ENCODE measurements at places on chromosomes 6 and 20.
A peak's percentile ranks its signal among the peaks of the same experiment; 100 is the strongest.

GRCh38 chr6:168905451-168906090, 348.1 kb downstream of the THBS2 start:
- DNase-seq = peak; percentile 6

DNA sequence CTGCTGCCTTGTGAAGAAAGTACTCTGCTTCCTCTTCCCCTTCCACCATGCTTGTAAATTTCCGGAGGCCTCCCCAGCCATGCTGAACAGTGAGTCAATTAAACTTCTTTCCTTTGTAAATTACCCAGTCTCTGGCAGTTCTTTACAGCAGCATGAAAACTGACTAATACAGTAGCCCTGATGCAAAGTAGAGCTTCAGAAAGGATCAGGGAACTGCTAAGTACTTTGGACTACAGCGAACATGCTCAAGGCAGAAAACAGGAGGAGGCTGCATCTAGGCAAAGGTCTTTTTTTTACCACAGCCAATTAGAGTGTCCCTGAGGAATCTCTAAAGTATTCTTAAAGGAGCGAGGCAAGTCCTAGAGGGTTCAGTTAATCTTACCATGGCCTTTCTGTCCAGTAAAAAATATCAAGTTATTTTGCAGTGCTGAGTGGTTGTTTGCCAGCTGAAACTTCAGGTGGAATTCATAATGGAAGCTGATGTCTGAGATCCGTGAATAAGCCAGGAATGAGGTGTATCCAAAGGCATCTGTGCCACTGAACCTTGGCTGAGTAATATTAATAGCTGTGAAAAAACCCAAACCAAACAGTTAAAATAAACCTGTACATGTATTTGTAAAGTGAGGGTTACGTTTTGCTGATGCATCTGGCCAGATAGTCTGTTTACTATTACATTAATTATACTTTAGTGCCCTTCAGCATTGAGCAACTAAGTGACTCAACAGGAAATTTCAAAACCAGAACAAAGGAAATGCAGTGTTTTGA, 170.4 kb downstream of the PHF3 start:
- DNase-seq = peak; percentile 95

- DNase-seq = no peak
Measured at GRCh38 chr20:3577366-3577765, 85.8 kb downstream of the GFRA4 start.

- DNase-seq = no peak
Measured at GRCh38 chr20:14489544-14489943, 152.1 kb upstream of the FLRT3 start.

- peak; percentile 70 for DNase-seq
Measured at GRCh38 chr6:161418463-161418945, 144.6 kb upstream of the AGPAT4 start.

- DNase-seq = no peak
Measured at GRCh38 chr6:133179481-133179880, 61.7 kb upstream of the EYA4 start.

DNA sequence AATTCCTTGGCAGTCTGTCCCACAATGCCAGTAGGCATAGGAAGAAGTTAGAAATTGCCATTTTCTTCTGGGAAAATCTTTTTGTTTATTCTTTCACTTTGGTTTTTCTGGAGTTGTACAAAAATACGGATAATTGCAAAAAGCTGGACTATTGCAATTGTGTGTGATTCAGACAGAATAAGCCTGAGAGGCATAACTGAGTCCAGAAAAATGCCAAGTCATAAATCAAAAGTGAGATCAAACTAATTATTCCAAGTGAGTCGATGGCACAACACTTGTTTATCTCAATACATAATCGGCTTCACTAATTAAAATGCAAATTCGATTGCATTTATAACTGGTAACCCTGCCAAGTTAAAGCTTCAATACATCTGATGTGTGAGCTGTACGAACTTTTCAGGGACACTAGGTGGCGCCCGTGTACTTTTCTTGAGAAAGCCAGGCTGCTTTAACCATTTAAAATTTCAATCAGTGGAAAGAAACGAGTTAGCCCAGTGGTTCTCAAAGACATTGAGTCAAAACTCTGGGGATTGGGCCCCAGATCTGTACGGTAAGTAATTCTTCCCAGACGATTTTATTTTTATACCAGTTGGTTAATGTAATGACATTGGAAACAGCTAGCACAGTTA, 102.6 kb downstream of the LAMP5 start:
- DNase-seq = peak; percentile 63

GRCh38 chr20:3071610-3072529, at the start of gene OXT:
TSS of gene OXT (plus strand) at chr20:3071620. CDS start at chr20:3071656, 36 bp downstream.
- no peak for DNase-seq

- no peak for DNase-seq
Measured at GRCh38 chr6:106117579-106117978, 31.4 kb downstream of the PRDM1 start.

GRCh38 chr6:42889815-42890214, 10.4 kb downstream of the RPL7L1 start:
- DNase-seq = peak; percentile 12

- no peak for DNase-seq
Measured at GRCh38 chr6:126118058-126118755, 131.9 kb downstream of the TRMT11 start.
